ENCODE measurements at places on chromosomes 2 and 18.

- no peak for DNase-seq
Observed at GRCh38 chr2:55223958-55224760, 7.9 kb downstream of the CLHC1 start.

- no peak for DNase-seq
Observed at GRCh38 chr2:222238072-222238471, 60.7 kb downstream of the PAX3 start.

DNA sequence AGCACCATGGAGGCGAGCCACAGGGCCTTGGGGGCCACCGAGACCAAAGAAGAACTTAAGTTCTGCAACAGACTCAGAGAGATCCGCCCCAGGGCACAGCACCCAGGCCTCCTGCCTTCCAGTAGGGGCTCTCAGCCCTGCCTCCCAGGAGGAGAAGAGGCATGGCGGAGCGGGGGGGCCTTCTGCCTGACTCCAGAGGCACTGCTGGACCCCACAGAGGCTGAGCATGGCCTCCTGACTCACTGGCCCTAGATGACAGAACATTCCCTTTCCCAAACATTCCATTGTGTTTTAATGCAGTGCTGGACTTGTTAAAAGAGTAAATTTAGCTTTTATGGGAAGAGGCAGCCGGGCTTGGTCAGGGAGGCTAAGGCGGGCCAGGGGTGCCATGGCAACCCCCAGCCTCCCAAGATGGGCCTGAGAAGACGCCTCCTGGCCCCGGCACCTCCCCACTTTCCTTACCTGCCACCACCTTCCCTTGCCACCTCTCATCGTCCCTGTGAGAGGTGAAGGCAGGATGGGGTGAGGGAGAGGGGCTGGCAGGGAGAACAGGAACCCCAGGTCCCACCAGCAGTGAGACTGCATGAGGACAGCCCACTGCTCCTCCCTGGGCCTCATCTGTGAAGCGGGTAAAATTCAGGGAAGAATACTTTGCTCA is 65.4 kb downstream of the SMAD7 start:
- DNase-seq: no peak

- no peak for DNase-seq
Observed at GRCh38 chr2:10413991-10414451, 34.1 kb downstream of the ODC1 start.

- no peak for DNase-seq
Observed at GRCh38 chr18:79064228-79064627, 5.0 kb upstream of the ATP9B start.

DNA sequence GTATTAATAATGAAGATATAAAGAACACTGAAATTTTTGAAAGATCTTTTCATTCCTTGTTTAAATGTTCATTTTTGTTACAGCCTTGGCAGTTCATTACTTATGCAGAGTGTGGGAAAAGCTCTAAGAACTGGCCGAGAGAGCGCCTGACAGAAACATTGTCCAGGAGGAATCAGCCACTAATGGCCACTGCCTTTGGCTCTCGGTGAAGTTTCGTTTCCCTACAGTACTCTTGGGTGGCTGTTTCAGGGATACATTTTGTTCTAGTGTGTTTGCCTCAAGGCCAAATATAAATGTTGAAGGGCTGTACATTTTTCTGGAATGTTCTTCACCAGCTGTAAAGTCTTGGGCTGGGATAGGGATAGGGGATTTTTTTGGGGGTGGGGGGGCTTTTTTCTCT is 10.7 kb downstream of the SPTBN1 start:
- DNase-seq: no peak

All from stimulated activated CD4-positive, alpha-beta T cell treated with anti-CD3 and anti-CD28 coated beads, Interleukin-2, amount 100 ng/mL, for 24 hours (primary cell).